Stimulated activated CD4-positive, alpha-beta T cell treated with anti-CD3 and anti-CD28 coated beads, Interleukin-12 subunit alpha, Interleukin-12 subunit beta, amount 100 ng/mL, for 24 hours (primary cell): ENCODE measurements at places on chromosomes 11 and 22.

GRCh38 chr11:41005986-41006385 is 453.5 kb downstream of the LRRC4C start:
- no peak for DNase-seq

- DNase-seq: no peak
Observed at GRCh38 chr11:26247340-26247739, 84.6 kb upstream of the ANO3 start.

DNA sequence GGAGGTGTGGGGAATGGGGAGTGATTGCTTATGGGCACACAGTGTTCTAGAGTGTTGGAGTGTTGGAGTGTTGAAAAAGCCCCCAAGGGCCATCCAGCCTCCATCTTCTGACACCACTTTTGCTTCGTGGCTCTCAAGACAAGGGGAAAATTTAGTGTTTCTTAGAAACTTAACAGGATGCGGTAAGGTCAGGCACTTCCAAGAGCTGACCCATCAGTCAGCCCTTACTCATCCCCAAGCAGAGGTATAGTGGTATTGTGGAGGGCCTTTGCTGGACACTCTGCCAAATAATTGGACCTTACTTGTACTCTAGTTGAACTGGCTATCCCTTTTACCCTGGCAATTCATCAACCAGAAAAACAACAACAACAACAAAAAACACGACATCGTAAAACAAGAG is 14.8 kb upstream of the ALDH3B2 start:
- DNase-seq: no peak

DNA sequence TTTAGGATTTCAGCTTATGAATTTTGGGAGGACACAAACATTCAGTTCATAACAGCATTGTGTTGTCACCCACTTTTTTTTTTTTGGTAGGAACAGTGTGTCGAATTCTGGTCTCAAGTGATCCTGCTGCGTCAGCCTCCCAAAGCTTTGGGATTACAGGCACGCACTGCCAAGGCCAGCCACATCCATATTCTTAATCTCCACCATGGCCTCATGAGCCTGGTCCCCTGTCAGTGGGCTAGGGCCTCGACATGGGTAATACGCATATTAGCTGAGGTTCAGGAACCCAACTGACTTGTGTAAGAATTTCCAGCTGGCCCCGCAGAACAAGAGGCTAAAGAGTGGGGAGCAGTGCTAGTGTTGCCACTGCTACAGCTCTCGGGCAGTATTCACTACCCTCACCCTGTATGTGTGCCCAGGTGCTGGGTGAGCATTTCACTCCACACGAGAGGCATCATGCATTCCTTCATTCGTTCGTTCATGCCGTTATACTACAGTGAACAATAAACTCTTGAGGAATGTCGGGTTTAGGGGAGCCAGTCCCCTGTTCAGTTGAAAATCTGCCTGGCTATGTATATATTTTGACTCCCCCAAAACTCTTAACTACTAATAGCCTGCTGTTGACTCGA is 5.2 kb upstream of the VPREB1 start:
- DNase-seq: no peak

- no peak for DNase-seq
Observed at GRCh38 chr11:120890609-120891320, 133.1 kb upstream of the TBCEL start.

GRCh38 chr11:68974421-68975194 is 6.2 kb downstream of the MRGPRD start:
- no peak for DNase-seq

GRCh38 chr22:49302530-49302929 is 525.1 kb downstream of the BRD1 start:
- DNase-seq: no peak

DNA sequence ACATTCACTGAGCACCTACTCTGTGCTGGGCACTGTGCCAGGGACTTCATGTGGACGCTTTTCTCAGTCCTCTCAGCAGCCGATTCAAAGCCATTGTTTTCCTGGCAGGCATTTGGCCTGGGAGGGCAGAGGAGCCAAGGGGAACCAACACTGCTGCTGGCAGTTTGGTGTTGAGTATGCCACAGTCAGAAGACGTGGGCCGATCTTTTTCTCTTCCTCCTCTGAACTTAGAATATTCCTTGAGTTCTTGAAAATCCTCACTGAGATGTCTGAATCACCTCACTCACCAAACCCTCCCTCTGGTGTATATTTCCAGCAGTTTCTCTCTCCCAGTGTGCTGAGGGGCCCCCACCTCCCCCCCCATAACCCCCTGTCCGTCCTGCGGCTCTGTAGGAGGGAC is 114.5 kb upstream of the CRYBB3 start:
- no peak for DNase-seq

DNA sequence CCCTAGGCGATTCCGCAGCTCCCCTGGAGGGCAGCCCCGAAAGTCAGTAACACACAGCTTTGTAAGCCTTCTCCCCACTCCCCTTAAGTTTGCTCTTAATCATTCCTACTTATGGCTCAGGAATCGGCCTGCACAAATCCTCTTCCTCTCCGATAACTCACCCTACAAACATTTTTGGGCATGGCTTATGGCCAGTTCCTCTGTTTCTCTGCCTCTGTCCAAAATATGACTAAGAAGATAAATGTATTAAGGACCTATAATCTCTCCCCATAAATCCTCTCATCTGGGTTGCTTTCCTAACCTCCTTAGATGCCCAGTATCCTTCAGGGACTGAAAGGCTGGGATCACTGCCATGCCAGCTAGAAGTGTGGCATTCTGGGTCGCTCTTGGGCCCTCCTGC is 41.0 kb downstream of the PAMR1 start:
- DNase-seq: no peak

GRCh38 chr11:34345540-34345876 is 12.3 kb downstream of the ABTB2 start:
- DNase-seq: no peak

DNA sequence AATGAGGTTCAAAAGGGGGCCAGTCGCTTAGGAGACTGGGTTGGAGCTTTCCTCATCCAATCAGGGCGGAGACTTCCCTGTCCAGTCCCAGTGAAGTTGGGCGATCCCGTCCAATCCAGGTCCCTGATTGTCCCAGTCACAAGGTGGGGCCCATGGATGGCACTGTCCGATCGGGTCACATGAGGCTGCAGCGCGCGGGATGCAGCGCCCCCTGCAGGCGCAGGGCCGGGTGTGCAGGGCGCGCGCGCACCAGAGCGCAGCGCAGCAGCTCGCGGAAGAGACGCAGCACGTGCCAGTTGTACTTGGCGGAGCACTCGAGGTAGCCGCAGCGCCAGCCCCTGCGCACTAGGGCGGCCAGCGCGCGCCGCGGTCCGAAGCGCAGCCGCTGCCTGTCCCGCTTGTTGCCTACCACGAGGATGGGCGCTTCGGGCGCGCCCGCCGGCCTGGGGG is 2.3 kb downstream of the RASL10A start:
- DNase-seq: no peak

DNA sequence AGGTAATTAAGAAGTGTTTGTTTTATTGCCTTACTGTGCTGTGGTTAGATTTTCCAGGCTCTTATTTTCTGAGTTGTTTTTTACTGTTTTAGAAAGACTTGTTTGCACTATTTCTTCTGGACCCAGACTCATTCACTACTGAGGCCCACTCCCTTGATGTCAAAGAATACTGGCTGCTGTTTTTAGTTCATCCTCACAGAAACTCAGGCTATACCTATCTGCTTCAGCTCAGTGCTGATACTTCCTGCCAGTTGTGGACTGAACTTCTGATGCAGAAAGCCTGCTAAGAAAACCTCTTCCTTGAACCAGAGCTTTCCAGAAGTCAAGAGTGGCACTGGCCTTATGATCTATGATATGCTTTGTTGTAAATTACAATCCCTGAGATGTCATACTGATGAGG is 15.9 kb upstream of the PIK3IP1 start:
- no peak for DNase-seq

DNA sequence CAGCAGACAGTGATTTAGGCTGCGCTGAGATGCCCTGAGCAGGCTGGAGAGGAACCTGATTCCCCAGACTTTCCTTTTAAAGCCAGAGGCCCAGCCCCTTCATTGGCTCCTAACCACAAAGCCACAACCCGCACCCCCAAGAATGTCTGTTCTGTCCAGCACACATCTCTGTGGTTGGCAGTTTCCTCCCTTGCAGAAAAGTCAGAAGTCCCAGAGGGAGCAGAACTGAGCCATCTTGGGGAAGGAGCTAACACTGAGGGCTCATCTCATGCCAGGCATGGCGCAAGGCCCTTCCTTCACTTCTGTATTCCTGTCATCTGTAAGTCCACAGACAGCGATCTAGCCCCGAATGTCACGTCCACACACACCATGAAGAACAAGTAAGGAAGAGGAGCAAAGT is 97.1 kb upstream of the SYT13 start:
- DNase-seq: no peak

GRCh38 chr22:39589875-39590274 is 19.3 kb downstream of the CACNA1I start:
- DNase-seq: no peak

GRCh38 chr11:104051778-104052177 is 15.3 kb downstream of the DDI1 start:
- no peak for DNase-seq

GRCh38 chr11:120391854-120392253 is 55.6 kb downstream of the ARHGEF12 start:
- no peak for DNase-seq

- no peak for DNase-seq
Observed at GRCh38 chr11:27395556-27396258, 32.7 kb upstream of the CCDC34 start.

- peak; percentile 50 for DNase-seq
Observed at GRCh38 chr11:64449381-64450167, 90.6 kb downstream of the RPS6KA4 start.

DNA sequence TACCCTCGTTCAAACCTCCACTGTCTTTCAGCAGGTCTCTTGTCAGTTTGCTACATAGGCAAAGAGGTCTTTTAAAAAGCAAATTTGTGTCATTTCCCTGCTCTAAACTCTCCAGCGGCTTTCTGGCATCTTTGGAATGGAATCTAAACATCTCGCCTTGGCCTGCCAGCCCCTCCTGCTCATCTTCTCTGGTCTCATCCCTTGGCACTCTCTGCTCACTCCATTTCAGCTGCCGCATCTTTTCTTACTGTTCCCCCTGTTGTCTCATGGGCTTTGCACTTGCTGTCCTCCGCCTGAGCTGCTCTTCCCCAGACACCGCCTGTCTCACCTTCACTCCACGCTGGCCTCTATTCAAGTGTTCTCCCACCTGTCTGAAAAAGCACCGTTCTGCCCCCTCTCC is 46.6 kb downstream of the BMAL1 start:
- no peak for DNase-seq

DNA sequence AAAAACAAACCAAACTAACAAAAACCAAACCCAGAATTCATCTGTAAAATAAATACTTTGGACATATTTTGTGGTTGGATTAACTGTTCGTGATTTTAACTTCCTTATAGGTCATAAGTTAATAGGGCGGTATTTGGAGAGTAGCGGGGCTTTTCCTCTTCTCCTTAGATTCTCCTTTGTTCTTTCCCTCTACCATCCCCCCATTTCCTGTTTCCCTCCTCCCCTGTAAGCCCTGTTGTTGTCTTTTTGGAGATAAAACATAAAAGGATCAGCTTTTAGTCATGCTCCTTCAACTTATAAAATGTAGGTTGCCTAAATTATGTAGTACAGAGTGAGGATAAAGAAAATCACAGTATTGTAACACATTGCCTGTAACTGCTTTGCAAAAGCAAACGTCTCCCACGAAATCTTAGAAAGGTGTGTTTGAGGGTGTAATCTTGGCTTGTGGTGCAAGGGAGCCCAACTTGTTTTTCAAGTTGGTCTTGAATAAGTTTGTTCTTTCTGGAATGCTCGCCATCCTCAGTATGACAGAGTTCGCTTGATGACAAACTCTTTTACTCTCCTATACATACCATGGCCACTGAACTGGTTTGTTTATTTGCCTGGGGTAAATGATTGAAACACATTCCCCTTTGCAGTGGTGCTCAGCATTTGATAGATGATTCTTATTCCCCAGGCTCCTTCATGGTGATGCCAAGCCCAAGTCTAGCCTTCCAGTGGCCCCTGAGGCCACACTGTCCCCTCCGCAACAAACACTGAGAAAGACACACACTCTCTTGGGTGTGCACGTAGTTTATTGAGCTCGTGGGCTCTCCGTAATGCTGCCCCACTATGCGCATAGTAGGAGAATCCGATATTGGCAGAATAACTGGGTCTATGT is 49.4 kb downstream of the TEAD1 start:
- no peak for DNase-seq

- DNase-seq: no peak
Observed at GRCh38 chr11:77413850-77414460, 59.9 kb downstream of the PAK1 start.

GRCh38 chr11:1501421-1502167 is 15.0 kb upstream of the MOB2 start:
- no peak for DNase-seq

DNA sequence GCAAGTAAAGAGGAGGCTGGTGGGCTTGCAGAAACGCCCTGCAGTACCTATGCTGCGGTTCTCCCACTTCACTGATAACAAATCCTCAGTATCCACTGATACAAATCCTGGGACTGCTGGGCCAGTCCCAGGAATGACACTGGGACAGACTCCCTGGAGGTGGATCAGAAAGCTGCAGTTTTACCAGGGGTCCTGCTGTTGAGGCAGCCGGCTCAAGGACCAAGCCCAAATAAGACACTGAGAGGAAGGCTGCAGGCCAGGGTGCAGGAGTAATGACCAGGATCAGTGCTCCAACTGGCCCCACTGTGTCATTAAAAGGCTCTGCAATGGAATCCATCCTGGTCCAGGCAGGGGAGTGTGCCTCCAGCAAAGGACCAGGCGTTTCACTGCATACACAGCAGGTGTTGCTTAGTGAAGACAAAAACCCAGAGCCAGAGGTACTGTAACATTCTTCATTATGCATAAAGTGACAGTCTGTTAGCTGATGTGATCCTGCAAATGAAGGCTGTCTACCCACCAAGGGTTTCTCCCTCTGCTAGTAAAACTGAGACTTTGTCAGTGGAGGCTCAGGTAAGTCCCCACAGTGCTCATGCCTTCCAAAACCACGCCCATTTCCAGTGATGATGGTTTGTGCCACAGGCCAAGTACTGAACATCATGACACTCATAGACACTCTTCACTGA is 1.4 kb upstream of the C22orf39 start:
- peak; percentile 31 for DNase-seq

DNA sequence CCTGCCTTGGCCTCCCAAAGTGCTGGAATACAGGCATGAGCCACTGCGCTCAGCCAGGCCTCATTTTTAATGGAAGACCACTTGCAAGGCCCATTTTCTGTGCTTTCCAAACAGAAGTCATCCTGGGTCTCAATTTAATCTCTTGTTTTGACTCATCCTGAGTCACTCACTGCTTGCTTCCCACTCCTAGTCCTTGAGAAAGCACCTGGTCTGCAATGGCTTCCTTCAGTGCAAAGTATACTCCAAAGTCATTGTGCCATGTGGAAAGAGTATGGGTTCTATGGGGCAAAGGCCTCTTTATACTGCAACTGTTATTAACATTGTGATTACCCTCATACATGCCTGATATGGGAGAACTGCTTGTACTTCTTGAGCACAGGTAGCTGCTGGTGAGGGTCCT is 18.3 kb upstream of the SLC5A1 start:
- no peak for DNase-seq

GRCh38 chr11:126355926-126356897 is 726 bp downstream of the ST3GAL4 start:
- no peak for DNase-seq
